ENCODE measurements at places on chromosomes 7 and 10.

GRCh38 chr7:25863005-25863728, 288.8 kb upstream of the NFE2L3 start:
- no peak for DNase-seq

- no peak for DNase-seq
Measured at GRCh38 chr10:33026422-33026821, 68.4 kb upstream of the ITGB1 start.

DNA sequence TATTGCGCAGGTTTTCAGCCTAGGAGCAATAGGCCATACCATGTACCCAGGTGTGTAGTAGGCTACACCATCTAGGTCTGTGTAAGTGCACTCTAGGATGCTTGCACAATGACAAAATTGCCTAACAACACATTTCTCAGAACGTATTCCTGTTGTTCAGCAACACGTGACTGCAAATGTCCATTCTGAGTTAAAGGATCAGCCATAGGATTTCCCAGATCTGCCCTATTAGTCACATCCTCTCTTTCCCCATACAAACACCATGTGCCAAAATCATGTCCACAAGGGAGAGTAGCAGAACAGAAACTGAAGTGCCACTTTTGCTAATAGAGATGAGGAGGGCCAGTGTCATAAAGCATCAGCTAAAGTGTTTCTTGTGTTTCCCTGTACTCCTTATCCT, 42.6 kb upstream of the AMPH start:
- peak; percentile 22 for DNase-seq

DNA sequence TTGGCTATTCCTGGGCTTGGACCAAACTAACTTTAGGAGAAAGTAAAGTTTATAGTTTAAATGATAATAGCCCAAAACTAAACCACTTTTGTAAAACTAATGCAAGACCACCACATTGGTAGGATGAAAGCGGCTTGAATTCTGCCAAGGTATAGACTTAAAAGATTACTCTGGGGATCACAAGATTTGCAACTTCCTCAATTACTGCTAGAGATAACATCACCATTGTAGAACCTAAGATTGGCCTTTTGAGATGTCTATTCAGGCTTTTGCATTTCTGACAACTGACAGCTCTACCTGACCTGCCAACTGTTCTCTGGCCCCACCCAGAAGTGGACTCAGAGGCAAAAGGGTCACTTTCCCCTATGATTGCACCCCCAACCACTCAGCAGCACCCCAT, 162.4 kb downstream of the TNS3 start:
- DNase-seq = no peak

GRCh38 chr10:11444531-11445228, 166.8 kb downstream of the USP6NL start:
- no peak for DNase-seq

DNA sequence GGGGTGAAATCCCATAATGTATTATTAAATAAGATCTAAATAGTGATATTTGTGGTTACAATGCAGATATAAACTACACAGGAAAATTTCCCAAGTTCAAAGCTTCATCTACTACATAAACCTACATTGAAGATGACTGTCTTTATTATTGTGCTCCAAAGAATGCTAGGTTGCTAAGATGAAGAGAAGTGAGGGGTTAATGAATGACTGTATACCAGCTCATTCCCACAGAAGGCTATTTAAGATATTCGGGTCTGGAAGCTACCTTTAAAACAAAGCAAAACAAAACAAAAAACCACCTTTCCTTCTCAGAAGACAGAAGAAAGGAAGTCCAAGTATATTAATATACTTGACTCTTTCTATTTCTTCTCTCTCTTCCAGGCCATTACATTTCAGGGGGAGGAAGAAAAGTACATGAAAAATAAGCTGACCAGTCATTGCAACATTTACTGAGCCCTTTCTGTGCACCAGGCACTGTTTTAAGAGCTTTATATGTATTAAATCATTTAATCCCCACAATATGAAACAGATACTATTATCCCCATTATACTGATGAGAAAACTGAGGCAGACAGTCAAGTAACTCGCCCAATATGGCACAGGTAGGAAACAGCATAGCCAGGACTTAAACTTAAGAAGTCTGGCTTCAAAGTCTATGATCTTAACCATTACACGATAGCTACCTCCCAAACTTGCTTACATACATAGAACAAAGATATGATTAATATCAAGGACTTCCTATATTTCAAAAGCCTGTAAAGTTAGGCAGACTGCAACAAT, 48.1 kb downstream of the TNPO3 start:
- no peak for DNase-seq

- no peak for DNase-seq
Measured at GRCh38 chr7:155961241-155962190, 149.3 kb upstream of the SHH start.

DNA sequence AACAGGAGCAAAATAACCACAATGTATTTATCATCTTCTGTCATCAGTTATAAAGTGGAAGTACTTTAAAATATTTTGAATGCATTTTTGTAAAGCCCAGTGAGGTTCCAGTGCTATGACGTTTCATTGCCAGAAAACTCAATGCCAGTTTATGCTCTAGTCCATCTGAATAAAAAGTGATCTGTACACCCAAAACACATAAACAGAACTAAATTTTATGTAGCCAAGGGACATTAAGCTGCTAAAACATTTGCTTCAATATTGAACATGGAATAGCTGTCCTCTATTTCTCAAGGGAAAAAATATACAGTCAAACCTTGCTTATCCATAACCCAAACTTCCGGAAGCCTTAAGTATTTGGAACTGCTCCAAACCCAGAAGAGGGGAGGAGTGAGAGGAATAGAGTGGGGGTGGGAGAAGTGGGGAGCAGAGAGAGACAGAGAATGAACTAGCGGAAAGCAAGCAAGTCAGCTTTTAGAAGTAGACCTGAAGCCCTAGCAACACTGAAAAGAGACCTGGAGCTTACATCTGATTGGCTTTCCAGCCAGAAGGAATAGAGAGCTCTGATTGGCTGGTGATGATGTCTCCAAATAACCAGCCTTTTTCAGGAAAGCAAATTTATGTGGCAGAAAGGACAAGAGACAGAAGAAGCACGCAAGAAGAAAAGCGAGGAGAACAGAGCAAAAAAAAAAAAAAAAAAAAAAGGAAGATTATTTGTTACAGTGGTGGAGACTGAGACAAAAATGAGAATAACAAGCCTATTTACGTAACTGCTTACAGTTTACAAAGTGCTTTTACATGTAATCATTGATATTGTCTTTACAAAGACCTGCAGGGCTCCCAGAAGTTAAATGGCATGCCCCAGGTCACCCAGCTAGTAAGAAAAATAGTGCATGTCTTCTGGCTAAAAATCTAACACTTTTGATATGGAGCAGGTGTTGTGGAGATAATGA, 196.0 kb downstream of the RNLS start:
- DNase-seq = no peak

DNA sequence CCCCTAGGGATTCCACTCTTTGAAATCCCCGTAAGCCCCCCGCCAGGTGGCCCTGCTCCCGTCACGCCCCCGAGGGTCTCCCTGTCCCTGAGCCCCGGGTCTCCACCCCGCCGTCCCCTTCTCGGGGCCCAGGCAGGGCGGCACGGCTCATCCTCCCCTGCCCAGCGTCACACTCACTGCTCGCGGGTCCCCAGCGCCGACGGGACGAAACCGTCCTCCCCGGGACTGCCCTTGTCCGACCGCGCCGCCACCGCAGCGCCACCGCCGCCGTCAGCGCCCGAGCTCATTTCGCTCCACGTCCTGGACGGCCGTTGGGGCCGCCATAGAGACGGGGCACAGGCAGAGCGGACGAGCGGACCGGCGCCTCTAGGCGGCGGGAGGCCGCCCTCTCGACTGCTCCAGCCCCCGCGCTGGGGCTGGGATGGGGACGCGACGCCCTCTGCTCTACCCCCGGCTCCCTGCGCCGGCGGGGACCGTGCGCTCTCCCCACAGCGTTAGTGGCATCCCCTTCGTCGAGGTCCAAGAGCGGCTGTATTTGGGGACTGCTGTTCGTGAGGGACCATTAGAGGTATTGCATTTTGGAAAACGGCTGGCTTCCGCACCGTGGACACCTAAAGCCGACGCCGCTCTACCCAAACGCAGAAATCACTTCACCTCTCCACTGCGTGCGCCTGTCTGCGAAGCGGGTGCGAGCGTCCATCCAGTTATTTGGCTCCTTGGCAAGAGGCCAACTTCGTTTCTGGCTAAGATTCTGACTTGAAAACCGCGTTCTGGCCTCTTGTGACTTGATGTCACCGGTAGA, at the start of gene EEF1AKMT2:
Gene EEF1AKMT2 (minus strand): TSS at position 341 of the 802 bp plus-strand sequence. CDS start 54 bp downstream, at position 287.
- peak; percentile 28 for DNase-seq

- DNase-seq = peak; percentile 90
Measured at GRCh38 chr7:92421676-92422435, 25.4 kb upstream of the GATAD1 start.

DNA sequence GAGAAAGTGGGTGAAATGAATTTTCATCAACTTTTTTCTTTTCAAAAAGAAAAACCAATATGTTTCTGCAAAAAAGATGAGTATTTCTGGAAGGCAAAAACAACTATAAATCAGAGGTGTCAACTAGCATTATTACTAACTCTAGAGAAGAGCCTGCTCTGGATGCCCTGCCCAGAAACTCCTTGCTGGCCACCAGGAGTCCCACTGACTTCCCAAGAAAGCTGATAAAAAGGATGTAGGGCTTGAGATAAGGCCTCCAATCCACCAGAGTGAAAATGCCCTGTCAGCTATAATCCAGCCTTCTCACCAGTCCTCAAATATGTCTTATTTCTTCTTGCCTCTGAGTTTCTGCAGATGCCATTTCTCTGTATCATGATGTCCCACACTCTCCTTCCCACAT, 16.7 kb upstream of the FZD1 start:
- DNase-seq = no peak

GRCh38 chr7:28065308-28065707, 115.3 kb downstream of the JAZF1 start:
- DNase-seq = no peak

GRCh38 chr7:57201021-57201894, 69.0 kb upstream of the ZNF479 start:
- DNase-seq = no peak

DNA sequence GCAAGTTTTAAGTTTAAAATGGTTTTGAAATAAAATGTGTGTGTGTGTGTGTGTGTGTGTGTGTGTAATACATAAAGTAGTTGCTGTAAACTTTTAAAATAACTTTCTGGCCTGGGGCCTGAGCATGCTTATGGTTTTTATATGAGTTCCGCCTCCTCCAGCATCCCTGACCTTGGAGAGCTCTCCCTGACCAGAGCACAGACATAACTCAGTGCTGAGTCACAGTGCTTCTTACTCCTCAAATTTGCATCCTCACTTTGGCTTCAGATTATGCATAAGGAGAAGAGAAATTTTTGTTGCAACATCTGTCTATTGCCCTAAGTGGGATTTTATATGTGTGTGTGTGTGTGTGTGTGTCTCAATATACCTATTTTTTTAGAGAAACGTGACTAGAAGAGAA, 200.8 kb downstream of the ELMO1 start:
- no peak for DNase-seq

- no peak for DNase-seq
Measured at GRCh38 chr7:139603896-139604295, 80.4 kb downstream of the CLEC2L start.

DNA sequence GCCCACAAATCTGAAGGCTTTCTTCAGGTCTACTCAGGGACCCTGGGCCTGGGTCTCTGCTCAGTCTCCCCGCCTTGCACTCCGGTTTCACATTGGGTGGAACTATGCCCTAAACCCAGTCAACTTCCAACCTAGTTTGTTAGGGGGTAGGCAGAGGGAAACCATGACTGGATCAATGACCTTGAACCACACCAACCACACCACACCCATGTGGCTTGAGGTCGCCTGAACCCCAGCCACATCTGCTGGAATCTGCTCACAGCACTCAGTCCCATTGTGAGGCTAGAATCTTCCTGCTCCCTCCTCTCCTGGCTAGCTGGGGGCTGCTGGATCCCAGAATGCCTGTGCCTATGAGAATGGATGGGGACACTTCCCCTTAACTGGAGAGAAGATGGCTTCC, 17.9 kb downstream of the RFC2 start:
- no peak for DNase-seq

DNA sequence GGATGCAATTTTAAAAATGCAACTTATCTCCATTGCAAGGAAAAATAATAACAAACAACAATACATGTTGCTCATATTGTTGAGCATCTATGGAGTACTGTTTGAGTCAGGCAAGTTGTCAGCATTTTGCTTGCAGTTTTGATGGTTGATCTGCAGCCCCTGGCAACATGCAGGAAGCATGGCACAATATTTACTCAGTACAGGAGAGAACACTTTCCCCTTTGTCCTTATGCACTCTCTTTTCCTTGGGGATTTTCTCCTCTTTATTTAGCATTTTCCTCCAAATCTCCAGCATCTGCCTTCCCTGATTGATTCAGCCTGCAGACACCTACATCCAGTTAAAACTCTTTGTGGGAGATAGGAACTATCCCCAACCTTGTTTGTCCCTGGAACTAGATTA, 620.5 kb upstream of the LRRN3 start:
- no peak for DNase-seq

Measured in NCI-H2029 treated with DMSO at 0.1 percent for 48 hours (cell line).